ENCODE measurements at places on chromosomes 4 and X.

DNA sequence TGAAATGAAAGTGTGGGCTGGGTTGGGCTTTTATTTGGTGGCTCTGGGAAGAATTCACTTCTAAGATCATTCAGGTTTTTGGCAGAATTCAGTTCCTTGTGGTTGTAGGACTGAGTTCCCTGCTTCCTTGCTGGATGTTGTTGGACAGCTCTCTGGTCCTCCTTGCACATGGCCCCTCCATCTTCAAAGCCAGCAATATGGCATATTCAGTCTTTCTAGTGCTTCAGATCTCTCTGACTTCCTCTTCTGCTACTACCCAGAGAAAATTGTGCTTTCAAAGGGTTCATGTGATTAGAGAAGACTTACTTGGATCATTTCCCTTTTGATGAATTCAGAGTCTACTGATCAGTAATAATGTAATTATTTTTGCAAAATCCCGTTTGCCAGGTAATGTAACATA, 12.8 kb upstream of the IGFBP7 start:
- DNase-seq: no peak

DNA sequence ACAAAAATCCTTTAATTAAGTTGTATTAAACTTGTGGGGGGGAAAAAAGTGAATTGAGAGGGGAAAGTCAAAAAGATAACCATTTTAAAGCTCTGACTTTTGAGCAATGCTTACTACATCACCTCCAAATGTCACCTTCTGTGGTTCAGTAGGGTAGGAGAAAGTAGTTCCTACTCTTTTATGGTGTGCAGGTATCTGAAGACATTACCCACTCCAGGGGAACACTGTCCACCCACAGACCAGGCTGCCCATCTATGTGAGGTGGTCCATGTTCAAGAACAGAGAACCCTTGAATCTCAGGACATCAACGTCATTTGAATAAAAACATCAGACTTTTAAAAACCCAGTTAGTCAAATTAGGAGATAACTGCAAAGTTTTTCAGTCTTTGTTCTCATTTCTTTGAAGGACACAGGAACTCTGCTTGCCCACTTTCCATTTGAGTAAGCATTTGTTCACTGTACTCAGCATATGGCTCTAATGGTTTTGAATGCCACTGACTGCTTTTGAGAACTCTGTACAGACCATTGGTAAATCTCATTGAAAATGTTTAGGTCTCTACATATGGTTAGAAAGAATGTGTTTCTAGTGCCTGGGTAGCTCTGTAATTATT, 18.4 kb downstream of the NMU start:
- no peak for DNase-seq

DNA sequence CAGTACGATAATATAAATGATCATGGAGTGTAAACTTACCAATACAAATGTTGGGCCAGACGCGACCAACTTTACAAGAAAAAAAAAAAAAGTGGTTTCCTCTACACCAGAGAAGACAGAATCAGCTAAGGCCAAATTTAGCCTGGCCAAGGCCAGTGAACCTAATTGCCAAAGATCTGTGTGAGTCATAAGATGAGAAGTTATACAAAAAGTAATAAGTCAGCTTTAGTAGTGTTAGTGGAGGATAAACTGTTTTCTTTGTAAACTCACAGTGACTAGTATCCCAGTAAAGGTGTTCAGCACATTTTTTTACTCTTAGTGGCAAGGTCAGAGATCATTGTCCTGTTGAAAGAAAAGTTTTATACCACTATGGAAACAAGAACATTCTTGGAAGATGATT, 531.4 kb upstream of the TECRL start:
- DNase-seq: no peak

- DNase-seq: no peak
Measured at GRCh38 chr4:147345662-147346061, 135.2 kb upstream of the EDNRA start.

DNA sequence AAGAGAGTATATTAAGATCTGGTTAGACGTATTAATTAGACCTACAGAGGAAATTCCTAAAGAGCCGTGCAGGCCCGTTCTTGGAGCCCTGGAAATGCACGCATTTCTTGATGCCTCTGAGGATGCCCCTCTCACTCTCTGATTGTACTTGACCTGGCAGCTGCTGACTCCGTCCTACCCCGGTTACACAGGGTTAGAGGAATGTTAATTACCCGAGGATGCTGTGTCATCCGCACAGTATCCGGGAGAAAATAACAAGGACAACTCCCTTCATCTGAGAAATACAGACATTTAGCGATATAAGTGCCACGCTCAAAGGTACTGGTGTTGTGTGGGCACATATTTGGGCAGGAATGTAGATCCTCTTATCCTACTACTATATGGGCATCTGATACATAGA, 404.6 kb upstream of the FAT1 start:
- no peak for DNase-seq

GRCh38 chr4:23943478-23943877, 53.6 kb upstream of the PPARGC1A start:
- no peak for DNase-seq

DNA sequence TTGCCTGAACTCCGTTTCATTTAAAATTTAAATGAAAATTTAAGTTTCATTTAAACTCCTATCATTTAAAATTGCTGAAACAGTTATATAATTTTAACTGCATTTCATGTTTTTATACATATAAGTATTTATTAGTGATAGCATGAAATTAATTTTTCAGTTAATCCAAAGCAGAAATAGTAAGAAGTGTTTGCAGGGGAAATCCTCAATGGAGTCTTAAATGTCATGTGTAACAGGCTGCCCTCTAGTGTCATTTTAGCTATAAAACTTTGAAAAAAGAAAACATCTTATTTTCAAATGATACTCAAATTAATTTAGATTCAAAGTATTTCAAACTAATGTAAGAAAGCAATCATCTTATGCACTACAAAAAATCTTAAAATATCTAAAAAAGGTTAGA, 27.2 kb downstream of the TAPT1 start:
- DNase-seq: no peak

- peak; percentile 41 for DNase-seq
Measured at GRCh38 chr4:185134307-185134869, 8.7 kb upstream of the SLC25A4 start.

- no peak for DNase-seq
Measured at GRCh38 chr4:159944477-159944876, 841.6 kb downstream of the RAPGEF2 start.

GRCh38 chr4:140056015-140056414, 98.0 kb downstream of the MAML3 start:
- DNase-seq: no peak

GRCh38 chr4:18630218-18631110, 608.9 kb upstream of the LCORL start:
- no peak for DNase-seq

DNA sequence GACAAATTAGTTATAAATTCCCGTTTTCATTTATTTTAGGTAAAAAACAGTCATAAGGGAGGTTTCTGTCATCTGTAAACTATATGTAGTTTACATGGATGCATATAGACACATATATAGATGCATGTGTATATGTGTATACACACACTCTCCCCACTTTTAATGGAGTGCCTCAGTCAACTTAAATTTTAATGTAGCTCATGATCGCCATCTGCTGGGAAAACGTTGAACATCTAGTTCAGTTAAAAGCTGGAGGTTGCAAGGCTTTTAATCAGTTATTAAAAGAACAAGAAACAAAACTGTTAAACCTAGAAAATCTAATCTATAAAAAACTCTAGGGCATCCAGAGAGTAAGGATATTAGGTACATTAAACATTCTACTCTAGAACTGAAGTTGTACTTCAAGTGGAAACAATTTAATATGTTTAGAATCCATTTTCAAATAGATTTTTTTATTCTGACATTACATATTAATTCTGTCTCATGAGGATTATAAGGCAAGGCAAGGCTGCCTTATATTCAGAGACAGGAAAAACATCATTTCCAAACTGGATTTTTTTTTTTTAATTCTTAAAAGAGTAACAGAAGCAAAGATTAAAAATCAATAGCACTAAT, 122.6 kb downstream of the SHISA3 start:
- DNase-seq: peak; percentile 62

GRCh38 chrX:131745942-131746489, 202.1 kb downstream of the OR13H1 start:
- no peak for DNase-seq

- DNase-seq: no peak
Measured at GRCh38 chrX:72043636-72044035, 88.1 kb downstream of the RTL5 start.

GRCh38 chr4:82801910-82802521, 3.4 kb upstream of the SCD5 start:
- DNase-seq: no peak

- DNase-seq: no peak
Measured at GRCh38 chr4:165630671-165631070, 242.4 kb upstream of the TLL1 start.

- DNase-seq: no peak
Measured at GRCh38 chr4:79088946-79089691, 149.9 kb upstream of the PAQR3 start.

DNA sequence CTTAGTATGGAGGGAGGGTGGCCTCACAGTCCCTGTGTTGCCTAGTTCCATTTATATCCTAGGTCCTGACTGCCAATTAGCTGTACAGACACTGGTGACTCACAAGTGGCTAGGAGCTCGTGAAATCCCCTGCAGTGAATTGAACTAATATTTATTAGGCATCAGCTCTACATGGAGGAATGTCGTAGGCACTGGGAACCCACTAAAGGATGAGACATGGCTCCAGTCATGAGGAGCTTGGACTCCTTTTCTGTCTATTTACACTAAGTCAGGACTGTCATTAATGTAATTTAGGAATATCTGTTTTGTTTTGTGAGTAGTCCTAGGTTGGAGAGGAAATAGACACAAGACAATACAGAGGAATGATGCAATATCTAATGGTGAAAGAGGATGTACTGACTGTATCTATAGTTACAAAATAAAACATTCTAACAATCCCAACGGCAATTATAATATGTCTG, 67.7 kb downstream of the MID1IP1 start:
- DNase-seq: no peak

DNA sequence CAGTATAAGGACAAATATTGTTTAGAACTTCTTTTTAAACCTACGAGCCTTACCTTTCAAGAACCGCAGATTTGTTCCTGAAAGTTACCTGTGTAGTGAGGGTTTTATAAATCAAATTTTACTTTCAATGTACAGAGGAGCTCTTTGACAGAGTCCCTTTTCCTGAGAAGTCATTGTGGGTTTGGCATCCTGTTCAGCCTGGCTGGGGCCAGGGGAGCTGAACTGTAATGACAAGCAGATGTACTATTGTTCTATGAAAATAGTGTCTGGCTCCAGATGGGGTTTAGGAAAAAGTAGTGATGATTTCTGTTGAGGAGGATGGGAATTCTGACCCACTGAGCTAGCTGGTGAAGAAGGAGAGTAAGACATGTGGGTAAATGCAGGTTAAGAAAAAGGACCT, 196.2 kb upstream of the PGRMC2 start:
- no peak for DNase-seq

- DNase-seq: no peak
Measured at GRCh38 chr4:155241664-155242063, 33.2 kb downstream of the NPY2R start.

DNA sequence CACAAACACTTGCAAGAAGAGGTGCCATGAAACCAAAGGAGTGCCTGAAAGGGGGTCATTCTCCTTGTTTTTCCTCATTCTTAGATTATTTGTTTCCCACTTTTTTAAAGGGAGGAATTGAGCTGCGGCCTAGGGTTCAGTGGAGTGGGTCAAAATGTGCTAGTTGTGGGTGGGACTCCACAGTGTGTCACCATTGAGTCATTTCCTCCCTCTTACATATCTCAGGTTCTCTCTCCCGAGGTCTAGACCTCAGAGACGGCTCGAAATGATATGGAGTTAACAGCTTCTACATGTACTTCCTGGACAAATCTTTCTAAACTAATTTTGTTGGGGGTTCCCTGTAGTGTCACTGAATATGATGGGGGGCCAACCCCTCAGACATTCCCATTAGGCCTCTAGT, 328.4 kb upstream of the SPANXN1 start:
- no peak for DNase-seq

- DNase-seq: no peak
Measured at GRCh38 chr4:15197005-15197404, 194.7 kb downstream of the CPEB2 start.

DNA sequence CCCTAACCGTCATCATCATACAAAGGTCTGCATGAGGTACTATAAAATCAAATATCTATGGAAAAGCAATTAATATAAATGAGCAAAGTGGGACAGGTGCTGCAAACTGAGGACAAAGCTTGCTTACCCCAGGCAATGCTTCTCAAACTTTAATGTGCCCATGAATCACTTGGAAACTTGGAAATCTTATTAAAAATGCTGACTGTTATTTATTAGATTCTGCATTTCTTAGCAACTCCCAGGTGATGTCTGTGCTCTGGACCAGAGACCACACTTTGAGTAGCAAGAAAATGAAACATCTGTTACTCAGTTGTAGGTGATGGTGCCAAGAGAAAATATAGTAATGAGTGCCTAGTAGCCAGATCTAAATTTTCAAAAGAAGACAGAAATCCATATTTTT, 890.4 kb upstream of the FTHL17 start:
- no peak for DNase-seq

GRCh38 chr4:7424553-7425111, 10.1 kb downstream of the PSAPL1 start:
- no peak for DNase-seq

DNA sequence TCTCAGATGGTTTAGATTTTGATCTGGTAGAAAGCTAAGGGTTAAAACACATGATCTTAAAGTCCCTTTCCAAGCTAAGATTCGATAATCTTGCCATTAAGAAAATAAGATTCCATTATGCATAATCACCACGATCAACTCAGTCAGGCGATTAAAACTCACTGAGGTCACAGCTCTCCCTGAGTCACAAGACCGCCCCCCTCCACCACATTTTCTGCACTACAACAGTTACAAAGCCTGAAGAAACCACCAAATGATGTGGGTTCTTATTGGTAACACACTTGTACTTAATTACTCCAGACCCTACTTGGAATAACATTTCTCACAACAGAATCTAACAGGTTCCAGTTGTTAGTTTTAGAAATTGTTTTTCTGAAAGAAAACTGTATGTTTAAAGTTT, 62.8 kb downstream of the SH3KBP1 start:
- no peak for DNase-seq

GRCh38 chr4:25457053-25457715, 80.1 kb downstream of the ANAPC4 start:
- DNase-seq: no peak

GRCh38 chrX:131219271-131219670, 69.8 kb downstream of the IGSF1 start:
- no peak for DNase-seq

DNA sequence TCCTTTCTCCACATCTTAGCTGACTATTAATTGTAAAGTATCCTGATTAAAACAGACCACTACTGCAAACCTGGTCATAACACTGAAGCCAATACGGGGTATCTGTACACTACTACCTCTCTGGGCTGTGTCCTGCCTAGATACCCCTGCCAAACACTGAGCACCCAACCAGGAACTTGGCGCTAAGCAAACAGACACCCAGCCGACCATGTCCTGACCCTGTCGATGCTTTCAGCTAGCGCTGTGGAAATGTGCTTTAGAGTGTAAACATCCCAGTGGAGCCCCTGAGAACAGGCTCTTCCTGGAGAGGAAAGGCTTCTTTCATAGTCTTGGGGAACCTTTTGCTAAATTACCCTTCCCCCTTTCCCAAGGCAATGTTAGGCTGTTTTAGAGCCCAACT, 52.9 kb downstream of the CCNG2 start:
- no peak for DNase-seq

GRCh38 chr4:176981074-176981473, 188.4 kb upstream of the VEGFC start:
- DNase-seq: no peak

- DNase-seq: no peak
Measured at GRCh38 chr4:41853973-41854372, 81.3 kb upstream of the TMEM33 start.

- DNase-seq: no peak
Measured at GRCh38 chrX:98795636-98796035, 1614.4 kb downstream of the PCDH19 start.

All from Caco-2 (cell line).